Activated T-helper 17 cell treated with anti-CD3 and anti-CD28 coated beads, Interleukin-2, amount 50 U/mL, for 72 hours (primary cell): ENCODE measurements at places on chromosomes 6 and 20. TPM values are rescaled to one million over a fixed set of nuclear protein-coding genes. Genes with fewer than 3 reads are reported as not detected.

PTK6 gene
- total RNA-seq: 1.9 TPM

IP6K3 gene
- not detected for total RNA-seq

ADRM1 gene
- total RNA-seq: 132 TPM

OOEP gene
- 1.0 TPM for total RNA-seq

WFDC5 gene
- not detected for total RNA-seq

OSTM1 gene
- 10.1 TPM for total RNA-seq
